ENCODE measurements at places on chromosomes 11 and 22.

DNA sequence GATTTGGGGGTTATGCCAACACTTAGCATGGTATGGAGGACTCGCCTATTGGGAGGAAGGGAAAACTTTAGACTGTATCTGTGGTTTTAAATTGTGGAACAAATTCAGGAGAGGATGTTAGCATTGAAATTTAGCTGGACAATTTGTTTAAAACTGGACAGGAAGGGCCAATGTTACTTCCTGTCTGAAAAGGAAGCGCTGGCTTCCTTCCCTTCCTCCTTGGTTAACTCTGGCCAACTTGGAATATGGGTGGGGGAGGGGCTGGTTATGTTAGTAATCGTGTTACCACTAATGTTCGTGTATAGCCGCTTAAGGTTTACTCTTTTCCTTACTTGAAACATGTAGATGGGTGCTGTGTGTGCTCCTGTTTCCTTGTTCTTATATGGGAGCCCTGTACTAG is 13.9 kb downstream of the CTNND1 start:
- no peaks in the 10 kb centered on the region for H3K27me3 ChIP-seq
- peaks cover 33% of the 10 kb centered on the region for H3K4me1 ChIP-seq
- no peaks in the 10 kb centered on the region for H3K36me3 ChIP-seq
- no peak for DNase-seq

DNA sequence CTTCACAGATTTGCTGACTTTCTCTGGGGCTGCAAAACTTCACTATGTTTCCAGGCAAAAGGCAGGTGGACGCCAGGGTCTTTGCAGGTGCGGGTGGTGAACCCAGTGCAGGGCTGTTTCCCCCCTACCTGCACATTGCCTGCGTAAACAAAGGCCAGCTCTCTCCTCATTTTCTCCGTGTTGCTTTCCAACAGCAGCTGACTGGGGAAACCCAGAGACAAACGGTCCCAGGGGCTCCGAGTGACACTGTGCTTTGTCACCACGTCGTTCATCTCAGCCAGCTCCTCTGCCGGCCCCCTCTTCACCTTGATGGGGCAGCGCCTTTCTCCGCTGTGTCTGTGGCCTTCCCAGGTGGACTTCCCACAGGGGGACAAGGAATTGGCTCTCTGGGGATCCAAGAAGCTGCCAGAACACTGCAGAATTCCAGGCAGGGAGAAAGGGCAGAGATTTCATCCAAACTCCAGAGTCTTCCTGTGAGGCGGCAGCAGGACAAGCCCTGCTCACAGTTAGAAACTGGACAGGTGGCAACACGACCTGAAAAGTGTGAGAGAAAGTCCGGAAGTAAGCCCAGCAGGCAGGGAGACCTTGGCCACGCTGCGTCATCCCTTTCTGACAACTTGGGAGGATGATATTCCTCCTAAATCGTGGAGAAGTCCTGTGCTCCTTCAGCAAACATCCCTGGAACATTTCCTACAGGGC is 1493.7 kb downstream of the TBC1D22A start:
- H3K4me1 ChIP-seq: no peaks in the 10 kb centered on the region
- H3K27ac ChIP-seq: no peak overlapping the region

- H3K27me3 ChIP-seq: no peaks in the 10 kb centered on the region
- no peaks in the 10 kb centered on the region for H3K36me3 ChIP-seq
- peaks cover 12% of the 10 kb centered on the region for H3K4me1 ChIP-seq
- H3K27ac ChIP-seq: no peak overlapping the region
- H3K4me3 ChIP-seq: no peak overlapping the region
- DNase-seq: no peak
Measured at GRCh38 chr11:35355102-35355749, 64.1 kb downstream of the SLC1A2 start.

DNA sequence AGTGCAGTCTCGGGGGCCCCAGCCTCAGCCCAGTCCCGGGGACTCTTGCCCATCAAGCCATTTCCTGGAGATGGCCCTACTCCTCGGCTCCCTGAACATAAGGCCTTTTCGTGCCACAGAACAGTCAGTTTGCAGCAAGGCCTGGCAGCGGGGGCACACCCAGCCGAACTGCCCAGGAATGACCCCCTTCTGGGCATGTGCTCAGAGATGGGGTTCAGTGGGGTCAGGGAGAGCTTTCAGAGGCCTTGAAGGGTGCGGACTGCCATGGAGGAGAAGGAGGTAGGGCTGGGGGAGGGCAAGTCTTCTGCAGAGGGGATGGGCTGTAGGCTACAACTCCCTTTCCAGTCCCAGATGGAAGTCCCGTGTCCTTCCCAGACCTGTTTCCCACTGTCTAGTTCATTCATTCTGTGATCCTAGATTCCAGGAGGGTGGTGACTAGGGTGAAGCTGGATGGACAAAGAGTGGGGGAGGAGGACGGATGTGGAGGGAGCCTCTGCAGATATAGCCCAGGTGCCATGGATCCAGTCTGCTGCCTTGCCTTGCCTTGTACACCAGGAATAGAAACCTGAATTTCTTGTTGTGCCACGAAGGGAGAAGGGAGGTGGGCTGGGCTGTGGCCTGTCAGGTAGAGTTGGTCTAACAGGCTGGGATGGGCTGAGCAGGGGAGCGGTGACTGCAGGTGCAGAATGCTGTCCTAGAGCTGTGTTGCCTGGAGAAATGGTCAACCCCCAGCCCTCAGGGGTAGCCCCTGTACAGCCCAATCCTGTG is 14.2 kb upstream of the OMP start:
- no peak for DNase-seq
- H3K27me3 ChIP-seq: no peaks in the 10 kb centered on the region
- H3K36me3 ChIP-seq: peaks cover 4% of the 10 kb centered on the region
- H3K4me3 ChIP-seq: no peak overlapping the region

- H3K27me3 ChIP-seq: peaks cover 49% of the 10 kb centered on the region
- no peak overlapping the region for H3K27ac ChIP-seq
- no peaks in the 10 kb centered on the region for H3K36me3 ChIP-seq
- DNase-seq: no peak
- H3K4me3 ChIP-seq: no peak overlapping the region
Measured at GRCh38 chr11:64389851-64390250, 30.9 kb downstream of the RPS6KA4 start.

DNA sequence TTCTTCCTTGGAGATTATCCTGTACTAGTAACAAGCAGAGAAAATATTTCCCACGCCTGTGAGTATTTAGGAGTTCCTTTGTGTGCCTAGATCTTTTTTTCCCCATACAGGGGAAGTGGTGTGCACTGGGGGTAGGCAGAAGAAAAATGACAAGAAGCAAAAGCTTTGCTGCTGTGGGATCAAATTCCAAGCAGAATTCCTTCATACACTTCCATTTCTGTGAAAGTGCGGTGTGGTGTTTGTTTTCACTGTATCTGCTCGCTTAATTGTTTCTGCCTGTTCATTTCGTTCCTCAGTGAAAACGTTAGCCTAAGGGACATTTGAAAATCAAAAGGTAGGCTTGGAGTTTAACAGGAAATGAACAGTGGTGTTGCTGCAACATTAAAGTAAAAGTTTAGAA is 47.9 kb downstream of the BLID start:
- H3K27ac ChIP-seq: peak overlapping the region; percentile 60
- H3K27me3 ChIP-seq: no peaks in the 10 kb centered on the region
- H3K4me1 ChIP-seq: peaks cover 16% of the 10 kb centered on the region
- peaks cover 11% of the 10 kb centered on the region for H3K36me3 ChIP-seq

- H3K36me3 ChIP-seq: 0 out of 2 replicates have a peak, but pooled peaks cover 1% of the 10 kb centered on the region
- H3K27me3 ChIP-seq: no peaks in the 10 kb centered on the region
- H3K4me1 ChIP-seq: 0 out of 2 replicates have a peak, but pooled peaks cover 3% of the 10 kb centered on the region
Measured at GRCh38 chr11:65219930-65220213, 38.1 kb downstream of the CAPN1 start.

- H3K27me3 ChIP-seq: peaks cover 20% of the 10 kb centered on the region
- H3K4me1 ChIP-seq: no peaks in the 10 kb centered on the region
- no peak overlapping the region for H3K27ac ChIP-seq
- no peak overlapping the region for H3K4me3 ChIP-seq
Measured at GRCh38 chr22:20648306-20648903, 125.5 kb upstream of the SERPIND1 start.

GRCh38 chr11:120517390-120517761 is 5.8 kb downstream of the GRIK4 start:
- peak overlapping the region; percentile 87 for H3K27ac ChIP-seq
- H3K27me3 ChIP-seq: no peaks in the 10 kb centered on the region
- peaks cover 13% of the 10 kb centered on the region for H3K4me1 ChIP-seq
- no peak overlapping the region for H3K4me3 ChIP-seq

DNA sequence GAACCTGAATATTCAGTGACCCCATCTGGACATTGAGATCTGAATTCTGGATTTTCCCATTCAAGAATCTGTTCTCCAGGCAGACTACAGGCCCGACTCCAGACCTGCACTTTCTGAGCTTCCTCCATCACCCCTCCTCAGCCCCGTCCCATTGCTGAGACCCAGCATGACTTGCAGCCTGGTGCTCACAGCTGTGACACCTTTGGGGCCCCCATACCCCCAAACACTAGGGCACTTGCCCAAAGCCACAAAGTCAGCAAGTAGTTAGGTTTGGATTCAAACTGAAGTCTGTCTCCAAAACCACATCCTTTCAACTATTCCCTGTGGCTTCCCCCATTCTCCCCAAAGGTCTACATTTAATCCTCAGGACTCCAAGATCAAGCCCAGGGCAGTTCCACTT is 128.2 kb upstream of the ZBED5 start:
- H3K27me3 ChIP-seq: peaks cover 62% of the 10 kb centered on the region
- no peak overlapping the region for H3K27ac ChIP-seq
- no peaks in the 10 kb centered on the region for H3K36me3 ChIP-seq
- H3K4me1 ChIP-seq: no peaks in the 10 kb centered on the region
- no peak overlapping the region for H3K4me3 ChIP-seq

DNA sequence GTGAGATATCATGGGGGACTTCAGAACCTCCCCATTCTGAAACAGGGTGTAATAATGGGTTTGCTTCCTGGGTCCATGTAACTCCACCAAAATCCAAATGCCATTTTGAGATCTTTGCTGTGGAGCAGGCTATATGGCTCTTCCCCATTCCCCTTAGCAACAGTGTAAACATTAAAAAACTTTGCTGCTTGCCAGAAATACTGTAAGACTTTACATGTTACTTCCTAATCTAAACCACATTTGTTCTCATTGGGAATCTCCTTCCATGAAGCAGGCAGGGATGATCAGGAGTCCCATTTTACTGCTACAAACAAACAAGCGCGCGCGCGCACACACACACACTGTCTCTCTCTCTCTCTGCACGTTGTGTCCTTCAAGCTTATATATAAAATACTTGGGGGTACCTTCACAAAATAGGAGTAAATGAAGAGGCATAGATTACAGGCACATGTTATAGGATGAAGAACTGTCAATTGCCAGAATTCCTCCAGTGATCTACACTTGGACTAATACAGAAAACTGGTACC is 86.5 kb downstream of the ANO3 start:
- no peaks in the 10 kb centered on the region for H3K4me1 ChIP-seq
- H3K36me3 ChIP-seq: no peaks in the 10 kb centered on the region
- no peaks in the 10 kb centered on the region for H3K27me3 ChIP-seq
- no peak overlapping the region for H3K4me3 ChIP-seq
- H3K27ac ChIP-seq: no peak overlapping the region

GRCh38 chr22:42841444-42841843 is 15.6 kb downstream of the ARFGAP3 start:
- H3K4me1 ChIP-seq: peaks cover 11% of the 10 kb centered on the region
- no peak overlapping the region for H3K4me3 ChIP-seq
- peaks cover 39% of the 10 kb centered on the region for H3K36me3 ChIP-seq
- no peaks in the 10 kb centered on the region for H3K27me3 ChIP-seq

GRCh38 chr11:78860720-78861422 is 286.2 kb upstream of the NARS2 start:
- H3K36me3 ChIP-seq: peaks cover 3% of the 10 kb centered on the region
- peak; percentile 35 for DNase-seq
- no peak overlapping the region for H3K27ac ChIP-seq
- H3K27me3 ChIP-seq: no peaks in the 10 kb centered on the region

DNA sequence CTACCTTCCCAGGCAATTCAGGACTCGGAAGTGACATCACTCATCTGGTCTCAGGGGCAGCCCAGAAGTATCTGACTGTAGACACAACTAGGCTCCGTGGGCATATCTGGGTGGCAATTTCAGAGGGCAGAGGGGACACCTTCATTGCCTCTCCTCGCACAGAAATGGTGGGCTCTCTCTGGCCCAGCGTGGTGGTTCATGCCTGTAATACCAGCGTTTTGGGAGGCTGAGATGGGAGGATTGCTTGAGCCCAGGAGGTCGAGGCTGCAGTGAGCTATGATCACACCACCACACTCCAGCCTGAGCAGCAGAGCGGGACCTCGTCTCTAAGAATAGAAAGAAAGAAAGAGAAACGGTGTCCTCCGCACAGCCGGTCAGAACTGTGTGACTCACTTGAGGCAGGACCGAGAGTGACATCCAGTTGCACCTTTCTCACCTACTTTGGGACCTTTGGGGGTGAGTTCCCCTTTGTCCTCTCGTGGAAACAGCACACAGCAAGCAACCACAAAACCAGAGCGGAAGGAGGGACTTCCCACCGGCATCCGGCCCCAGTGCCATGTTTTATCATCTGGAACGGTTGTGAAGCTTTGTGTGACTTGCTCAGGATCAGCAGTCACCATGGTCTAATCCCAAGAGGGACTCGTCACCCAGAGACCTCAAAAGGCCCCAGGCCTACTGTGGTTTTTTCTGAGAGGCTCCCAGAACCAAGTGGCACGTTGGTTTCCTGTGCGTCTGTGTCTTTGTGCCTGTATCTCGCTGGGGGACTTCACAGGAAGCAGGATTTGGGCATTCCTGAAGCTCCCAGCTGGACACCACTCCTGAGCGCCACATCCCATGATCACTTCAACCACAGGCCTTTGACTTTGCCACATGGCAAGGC is 38.4 kb upstream of the EMID1 start:
- no peak overlapping the region for H3K4me3 ChIP-seq
- peaks cover 18% of the 10 kb centered on the region for H3K27me3 ChIP-seq
- no peaks in the 10 kb centered on the region for H3K36me3 ChIP-seq
- H3K4me1 ChIP-seq: no peaks in the 10 kb centered on the region

DNA sequence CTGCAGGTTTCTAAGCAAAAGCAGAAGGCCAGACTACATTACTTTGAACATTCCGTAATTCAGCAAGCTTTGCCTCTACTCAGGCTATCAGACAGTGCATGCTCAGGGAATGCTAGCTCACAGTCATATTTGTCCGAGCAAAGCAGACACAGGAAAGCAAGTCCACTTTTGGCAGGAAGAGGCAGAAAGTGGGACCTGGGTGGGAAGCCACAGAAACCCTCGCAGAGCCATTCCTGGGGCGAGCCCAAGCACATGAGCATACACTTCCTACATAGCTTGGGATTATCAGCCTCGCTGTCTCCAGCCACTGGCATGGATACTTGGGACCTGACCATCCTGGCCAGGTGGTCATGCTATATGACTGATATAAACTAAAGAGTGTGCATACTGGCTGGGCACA is 113.3 kb downstream of the TRIM29 start:
- H3K27me3 ChIP-seq: peaks cover 4% of the 10 kb centered on the region
- H3K4me3 ChIP-seq: no peak overlapping the region
- no peak for DNase-seq

- no peak within 1 kb of the TSS for H3K27ac ChIP-seq
- no peaks in the 10 kb centered on the region for H3K4me1 ChIP-seq
- no peak for DNase-seq
- no peak within 1 kb of the TSS for H3K4me3 ChIP-seq
Measured at GRCh38 chr11:123901867-123902266, at the start of gene OR8D4. TSS of gene OR8D4 (plus strand) at chr11:123902167. CDS start at chr11:123906432, 4,265 bp downstream.

DNA sequence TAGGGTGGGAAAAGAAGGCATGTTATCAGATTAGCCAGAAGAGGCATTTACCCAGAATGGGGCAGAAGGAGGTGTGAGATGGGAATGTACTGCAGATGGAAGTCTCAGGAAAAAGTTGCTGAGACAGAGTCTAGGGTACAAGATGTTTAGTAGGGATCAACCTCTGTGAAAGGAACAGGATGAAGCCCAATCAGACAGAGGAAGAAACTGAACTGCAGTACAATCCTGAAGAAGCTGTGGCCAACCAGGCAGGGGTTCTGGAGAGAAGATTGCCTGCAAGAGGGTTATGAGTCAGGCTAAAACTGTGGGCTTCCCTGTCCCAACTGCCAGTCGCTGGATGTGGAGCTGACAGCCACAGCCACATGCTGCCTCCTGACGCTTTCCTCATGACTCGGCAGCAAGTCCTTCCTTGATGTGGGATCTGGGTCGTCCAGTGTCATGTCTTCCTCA is 64.0 kb downstream of the CWC15 start:
- H3K27ac ChIP-seq: no peak overlapping the region
- H3K27me3 ChIP-seq: no peaks in the 10 kb centered on the region
- H3K4me1 ChIP-seq: peaks cover 15% of the 10 kb centered on the region
- peak; percentile 81 for DNase-seq
